ENCODE measurements at places on chromosomes 3 and 15.

- DNase-seq: no peak
Measured at GRCh38 chr15:83816124-83816883, 162.4 kb downstream of the ADAMTSL3 start.

GRCh38 chr15:42065468-42065867, 28.9 kb downstream of the PLA2G4D start:
- DNase-seq: no peak

GRCh38 chr3:134931045-134931785, 136.2 kb downstream of the EPHB1 start:
- no peak for DNase-seq

DNA sequence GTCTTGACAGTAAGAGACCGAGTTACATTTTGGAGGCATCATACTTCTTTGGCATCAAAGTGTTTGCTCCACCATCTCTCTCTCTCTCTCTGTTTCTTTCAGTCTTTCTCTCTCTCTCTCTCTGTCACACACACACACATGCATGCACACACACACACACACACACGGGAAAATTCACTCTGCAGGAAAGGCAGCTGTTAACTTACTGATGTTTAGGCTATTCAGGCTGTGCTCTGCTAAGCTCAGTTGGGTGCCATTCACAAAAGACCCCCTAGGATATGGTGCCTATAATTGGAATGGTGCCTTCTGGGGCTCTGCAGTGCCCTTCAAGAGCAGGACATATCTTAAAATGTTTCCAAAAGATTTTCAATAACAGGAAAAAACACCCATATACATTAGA, 78.2 kb downstream of the KCNH8 start:
- no peak for DNase-seq

DNA sequence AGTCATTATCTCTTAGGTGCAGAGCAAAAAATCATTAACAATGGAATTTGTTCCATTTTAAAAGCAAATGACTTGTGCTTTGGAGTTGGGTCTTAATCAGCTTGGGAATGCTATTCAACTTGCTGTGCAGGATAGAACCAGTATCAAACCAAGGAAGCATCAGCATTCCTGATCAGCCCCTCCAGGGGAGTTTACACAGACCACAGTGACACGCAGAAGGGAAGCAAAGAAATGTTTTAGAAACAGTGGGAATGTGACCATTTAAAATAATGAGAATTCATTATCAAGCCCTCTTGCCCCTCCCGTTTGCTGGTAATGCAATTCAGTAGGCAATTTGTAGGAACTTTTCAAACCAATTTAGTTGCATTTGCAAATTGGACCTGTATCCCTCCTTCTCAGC, 155.1 kb downstream of the LRTM1 start:
- DNase-seq: no peak

GRCh38 chr3:187763850-187764648, 18.8 kb upstream of the BCL6 start:
- DNase-seq: no peak

DNA sequence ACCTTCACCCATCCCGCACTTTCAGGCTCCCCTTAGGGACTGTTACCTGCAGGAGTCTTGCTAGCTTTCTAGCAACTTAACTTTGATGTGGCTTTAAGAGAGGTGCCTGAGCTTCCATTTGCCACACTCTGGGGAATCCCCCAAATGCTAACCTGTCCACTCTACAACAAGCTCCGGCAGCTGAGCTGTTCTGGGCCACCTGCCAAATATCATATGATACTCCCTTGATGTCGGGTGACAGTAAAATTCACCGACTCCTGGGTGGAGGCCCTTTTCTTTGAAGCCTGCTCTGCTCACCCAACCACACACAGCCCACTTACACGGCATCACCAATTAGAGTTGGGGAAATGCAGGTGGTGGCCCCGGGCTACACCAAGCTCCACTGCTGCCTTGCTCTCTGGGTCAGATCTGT, 38.0 kb upstream of the XCR1 start:
- peak; percentile 43 for DNase-seq

DNA sequence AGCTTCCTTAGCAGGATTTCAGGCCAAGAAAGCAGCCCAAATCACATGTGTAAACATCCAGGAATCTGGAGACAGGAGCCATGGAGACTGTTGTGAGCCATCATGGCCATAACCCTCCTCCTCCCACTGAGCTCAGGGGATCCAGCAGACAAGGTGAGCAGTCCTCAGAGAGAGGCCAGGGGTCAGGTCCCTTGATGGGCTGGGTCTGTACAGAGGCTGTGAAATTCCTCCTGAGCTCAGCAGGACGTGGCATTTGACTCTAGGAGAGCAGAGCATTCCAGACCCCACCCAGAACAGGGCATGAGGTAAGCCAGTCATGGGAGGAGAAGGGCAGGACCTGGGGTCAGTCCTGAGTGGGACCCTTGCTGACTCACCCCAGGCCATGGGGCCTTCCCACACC, 67.0 kb upstream of the ACAN start:
- no peak for DNase-seq

- no peak for DNase-seq
Measured at GRCh38 chr3:14853271-14853951, 34.6 kb downstream of the FGD5 start.

DNA sequence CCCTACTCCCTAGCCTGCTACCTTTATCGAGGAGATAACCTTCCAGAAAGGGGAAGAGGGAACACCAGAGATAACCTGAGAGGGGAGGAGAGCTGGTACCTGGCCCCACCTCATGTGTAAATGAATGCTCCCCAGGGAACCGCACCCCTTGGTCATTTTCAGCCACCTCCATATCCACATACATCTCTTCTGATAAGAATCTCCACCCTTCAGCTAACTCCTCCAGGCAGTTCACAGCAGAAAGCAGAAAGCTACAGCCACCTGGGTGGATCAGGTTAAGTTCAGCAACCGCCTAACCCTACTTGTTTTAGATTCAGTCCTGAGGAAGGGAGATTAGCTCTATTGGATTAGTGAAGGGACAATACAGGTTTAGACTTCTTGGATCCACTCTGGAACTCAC, 38.0 kb upstream of the TIMP4 start:
- DNase-seq: no peak

- DNase-seq: no peak
Measured at GRCh38 chr3:71859123-71859519, 74.2 kb upstream of the PROK2 start.

- DNase-seq: no peak
Measured at GRCh38 chr3:53939813-53940212, 48.2 kb upstream of the SELENOK start.

GRCh38 chr3:61943975-61944374, 382.6 kb downstream of the PTPRG start:
- DNase-seq: no peak

- DNase-seq: no peak
Measured at GRCh38 chr3:157075693-157076420, 84.1 kb downstream of the CCNL1 start.

- DNase-seq: no peak
Measured at GRCh38 chr3:89506462-89507103, 399.2 kb downstream of the EPHA3 start.

DNA sequence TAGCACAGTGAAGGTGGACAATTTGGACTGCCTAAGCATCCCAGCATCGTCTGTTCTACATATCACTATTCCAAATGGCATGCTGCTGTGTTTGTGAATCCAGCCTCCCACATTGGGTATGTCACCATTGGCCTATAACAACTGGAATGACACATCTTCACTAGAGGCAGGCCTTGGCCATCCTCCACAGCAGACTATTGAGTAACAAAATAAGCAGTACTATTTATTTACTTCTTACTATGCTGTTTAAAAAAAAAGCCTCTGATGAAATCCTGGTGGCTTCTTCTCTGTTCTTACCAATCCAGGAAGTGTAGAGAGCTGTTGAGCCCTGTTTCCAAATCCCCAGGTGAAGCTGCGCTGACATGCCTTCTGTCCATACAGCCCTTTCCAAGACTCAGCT, 30.6 kb upstream of the CERS3 start:
- DNase-seq: no peak

DNA sequence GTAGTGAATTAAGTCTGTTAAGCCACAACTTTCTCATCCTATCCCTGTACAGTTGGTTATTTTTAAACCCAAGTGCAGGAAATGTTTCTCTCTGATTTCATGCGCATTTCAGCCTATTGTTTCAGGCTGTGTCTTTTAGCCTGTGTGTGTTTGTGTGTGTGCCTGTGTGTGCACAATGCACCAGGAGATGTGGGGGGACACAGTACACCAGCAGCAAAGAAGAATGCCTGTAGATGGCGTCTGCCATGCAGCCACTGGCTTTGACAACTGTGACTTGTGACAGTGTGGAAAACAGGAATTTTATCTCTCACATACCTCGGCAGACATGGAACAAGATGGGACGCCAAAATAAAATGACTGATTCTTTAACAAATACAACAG, 43.6 kb upstream of the PLXNA1 start:
- no peak for DNase-seq

GRCh38 chr15:74613089-74613952, 2.3 kb upstream of the CLK3 start:
- DNase-seq: no peak

- DNase-seq: no peak
Measured at GRCh38 chr3:7401418-7401817, 540.5 kb downstream of the GRM7 start.

GRCh38 chr3:187079090-187080022, 59.9 kb downstream of the RPL39L start:
- DNase-seq: no peak

- no peak for DNase-seq
Measured at GRCh38 chr3:187025254-187025655, 94.9 kb downstream of the ST6GAL1 start.

- no peak for DNase-seq
Measured at GRCh38 chr3:172397716-172398405, 50.4 kb downstream of the GHSR start.

- DNase-seq: no peak
Measured at GRCh38 chr3:105367063-105367405, 325 bp downstream of the ALCAM start.

DNA sequence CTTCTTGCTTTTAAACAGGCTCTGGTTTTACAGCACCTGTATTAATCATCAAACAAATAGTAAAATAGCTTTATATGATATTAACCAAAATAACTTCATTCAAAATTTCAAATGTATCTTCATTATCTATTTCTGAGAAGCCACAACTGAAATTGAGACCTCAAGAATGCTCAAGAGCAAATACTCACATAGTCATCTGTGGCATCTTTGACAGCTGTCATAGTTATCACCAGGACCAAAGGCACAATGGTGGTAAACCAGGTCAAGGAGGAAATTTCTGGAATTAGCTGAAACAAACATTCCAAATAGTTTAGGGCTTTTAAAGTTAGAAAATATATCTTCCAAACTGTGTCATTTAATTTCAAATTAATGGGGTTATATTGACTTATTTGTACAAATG, 74.6 kb downstream of the ATP8B4 start:
- DNase-seq: no peak

DNA sequence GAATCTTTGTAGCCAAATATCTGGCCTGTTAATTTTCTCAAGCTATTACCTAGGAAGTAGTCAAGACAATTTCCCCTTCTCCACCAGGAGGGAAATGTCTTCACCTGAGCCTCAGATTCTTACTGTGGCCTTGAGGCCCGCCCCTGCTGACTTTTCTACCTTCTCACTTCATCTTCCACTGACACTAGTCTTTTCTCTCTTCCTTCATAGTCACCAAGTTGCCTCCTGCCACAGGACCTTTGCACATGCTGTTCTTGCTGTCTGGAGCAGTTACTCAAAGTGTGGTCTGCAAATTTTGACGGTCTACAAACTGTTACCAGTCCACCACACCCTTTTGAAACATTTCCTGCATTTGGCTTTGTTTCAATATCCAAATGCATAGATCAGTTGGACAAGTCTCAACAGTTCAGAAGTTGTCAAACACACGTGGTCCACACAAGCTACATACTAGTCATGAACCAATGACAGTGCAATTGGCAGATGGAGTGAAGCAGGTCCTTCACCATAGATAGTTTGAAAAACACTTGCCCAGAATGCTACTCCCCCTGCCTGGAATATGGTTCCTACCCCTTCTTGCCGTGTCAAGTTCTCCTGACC, 100.5 kb downstream of the OSBPL10 start:
- no peak for DNase-seq

DNA sequence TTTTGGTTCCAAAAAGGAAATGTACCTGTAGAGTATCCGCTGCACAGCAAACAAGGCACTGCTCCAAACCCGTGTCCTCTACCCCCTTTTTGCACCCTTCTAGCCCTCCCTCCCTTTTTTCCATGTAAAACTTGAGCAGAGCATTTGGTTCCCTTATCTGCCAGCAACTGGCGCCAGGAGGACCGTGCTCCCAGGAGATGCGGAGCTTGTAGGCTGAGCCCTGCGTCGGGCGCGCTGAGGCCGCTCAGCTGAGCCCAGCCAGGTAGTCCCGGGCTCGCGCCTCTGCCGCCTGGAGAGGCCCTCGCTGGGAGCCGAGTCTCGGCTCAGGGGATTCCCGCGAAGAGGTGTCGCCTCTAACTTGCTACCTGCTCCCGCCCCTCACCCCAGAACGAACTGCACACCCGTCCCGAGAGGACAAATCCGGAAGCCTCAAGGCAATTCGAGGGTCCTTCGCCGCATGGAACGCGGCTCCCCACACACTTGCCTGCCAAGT, 575 bp downstream of the TRPM7 start:
- peak; percentile 63 for DNase-seq

GRCh38 chr15:86054338-86054737, 25.3 kb upstream of the AGBL1 start:
- no peak for DNase-seq

GRCh38 chr3:41200669-41201021, 1.3 kb downstream of the CTNNB1 start:
- no peak for DNase-seq

- no peak for DNase-seq
Measured at GRCh38 chr15:65058394-65059368, 9.1 kb downstream of the RASL12 start.

DNA sequence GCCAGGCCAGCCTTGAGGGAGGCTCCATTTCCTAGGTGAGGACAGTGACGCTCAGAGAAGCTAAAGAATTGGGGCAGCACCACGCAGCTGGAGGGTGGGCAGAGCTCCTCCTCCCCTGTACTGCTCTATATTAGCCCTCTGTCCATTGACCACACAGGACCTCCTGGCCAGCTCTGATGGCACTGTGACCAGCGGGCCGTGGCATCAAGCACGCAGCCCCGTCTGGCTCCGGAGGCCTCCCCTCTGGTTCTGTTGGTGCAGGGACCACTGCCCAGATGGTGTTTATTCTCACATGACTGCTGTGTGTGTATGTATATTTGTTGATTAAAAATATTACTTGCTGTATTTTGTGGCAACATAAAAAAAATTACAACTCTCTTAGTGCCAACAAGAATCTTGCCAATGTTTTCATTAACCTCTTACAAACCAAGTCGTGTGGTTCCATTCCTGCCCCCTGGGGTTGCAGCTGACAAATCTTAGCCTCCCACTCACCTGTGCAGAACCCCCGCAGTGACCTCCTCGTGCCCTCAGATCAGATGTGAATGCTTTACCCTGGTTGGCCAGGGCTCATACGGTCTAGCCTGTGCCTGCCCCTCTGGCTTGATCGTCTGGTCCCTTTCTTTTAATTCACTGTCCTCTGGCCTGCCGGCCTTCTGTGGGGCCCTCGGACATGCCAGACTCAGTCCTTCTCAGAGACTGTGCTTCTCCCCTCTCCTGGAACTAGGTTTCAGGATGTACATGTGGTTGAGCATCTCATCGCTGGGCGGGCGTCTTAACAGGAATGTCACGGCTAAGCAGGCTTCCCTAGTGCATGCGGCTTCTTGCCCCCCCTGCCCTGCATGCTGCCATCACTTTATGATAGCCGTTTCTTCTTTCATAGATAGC, 14.8 kb downstream of the CHCHD6 start:
- no peak for DNase-seq
